ENCODE measurements at places on chromosomes 11 and 22.

DNA sequence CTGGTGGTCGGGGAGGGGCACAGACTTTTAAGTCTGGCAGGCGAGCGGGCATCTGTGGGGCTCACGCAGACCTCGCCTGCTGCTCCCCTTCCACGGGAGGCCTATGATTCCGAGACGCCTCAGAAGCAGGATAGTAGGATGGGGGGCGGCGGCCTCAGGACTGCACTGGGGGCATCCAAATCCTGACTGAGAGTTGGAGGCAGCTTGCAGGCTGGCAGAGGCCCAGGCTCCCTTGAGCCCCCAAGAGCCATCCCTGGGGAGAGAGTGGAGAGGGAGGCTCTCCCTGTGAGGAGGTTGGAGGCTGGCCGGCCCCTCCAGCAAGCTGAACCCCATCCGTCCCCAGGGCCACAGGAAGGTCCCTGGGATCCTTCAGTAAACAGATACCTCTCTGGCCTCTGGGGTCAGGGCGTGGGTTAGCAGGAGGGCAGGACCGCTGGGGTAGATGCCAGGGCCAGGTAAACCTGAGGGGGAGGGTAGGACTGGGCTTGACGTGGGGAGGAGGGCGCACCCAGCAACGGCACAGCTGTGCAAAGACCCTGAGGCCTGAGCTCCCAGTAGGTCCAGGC, 33.3 kb downstream of the SBF1 start:
- H3K27ac ChIP-seq: no peak overlapping the region
- H3K4me1 ChIP-seq: no peaks in the 10 kb centered on the region
- H3K4me3 ChIP-seq: no peak overlapping the region
- peaks cover 40% of the 10 kb centered on the region for H3K36me3 ChIP-seq
- peak; percentile 53 for DNase-seq

- no peaks in the 10 kb centered on the region for H3K27me3 ChIP-seq
- H3K27ac ChIP-seq: no peak overlapping the region
- H3K4me3 ChIP-seq: no peak overlapping the region
- no peak for DNase-seq
- H3K36me3 ChIP-seq: no peaks in the 10 kb centered on the region
Observed at GRCh38 chr11:122426073-122426472, 229.4 kb upstream of the UBASH3B start.

- H3K36me3 ChIP-seq: no peaks in the 10 kb centered on the region
- no peak within 1 kb of the TSS for H3K27ac ChIP-seq
Observed at GRCh38 chr11:67452141-67452952, at the start of gene GPR152. Gene GPR152 (minus strand): TSS chr11:67452729. CDS start chr11:67452724, 5 bp downstream.

- peak; percentile 96 for DNase-seq
- peaks cover 3% of the 10 kb centered on the region for H3K27me3 ChIP-seq
- peaks cover 10% of the 10 kb centered on the region for H3K4me1 ChIP-seq
- H3K4me3 ChIP-seq: peak overlapping the region; percentile 95
- peaks cover 37% of the 10 kb centered on the region for H3K36me3 ChIP-seq
- peak overlapping the region; percentile 97 for H3K27ac ChIP-seq
Observed at GRCh38 chr11:834371-835316, 1.9 kb downstream of the CD151 start.

DNA sequence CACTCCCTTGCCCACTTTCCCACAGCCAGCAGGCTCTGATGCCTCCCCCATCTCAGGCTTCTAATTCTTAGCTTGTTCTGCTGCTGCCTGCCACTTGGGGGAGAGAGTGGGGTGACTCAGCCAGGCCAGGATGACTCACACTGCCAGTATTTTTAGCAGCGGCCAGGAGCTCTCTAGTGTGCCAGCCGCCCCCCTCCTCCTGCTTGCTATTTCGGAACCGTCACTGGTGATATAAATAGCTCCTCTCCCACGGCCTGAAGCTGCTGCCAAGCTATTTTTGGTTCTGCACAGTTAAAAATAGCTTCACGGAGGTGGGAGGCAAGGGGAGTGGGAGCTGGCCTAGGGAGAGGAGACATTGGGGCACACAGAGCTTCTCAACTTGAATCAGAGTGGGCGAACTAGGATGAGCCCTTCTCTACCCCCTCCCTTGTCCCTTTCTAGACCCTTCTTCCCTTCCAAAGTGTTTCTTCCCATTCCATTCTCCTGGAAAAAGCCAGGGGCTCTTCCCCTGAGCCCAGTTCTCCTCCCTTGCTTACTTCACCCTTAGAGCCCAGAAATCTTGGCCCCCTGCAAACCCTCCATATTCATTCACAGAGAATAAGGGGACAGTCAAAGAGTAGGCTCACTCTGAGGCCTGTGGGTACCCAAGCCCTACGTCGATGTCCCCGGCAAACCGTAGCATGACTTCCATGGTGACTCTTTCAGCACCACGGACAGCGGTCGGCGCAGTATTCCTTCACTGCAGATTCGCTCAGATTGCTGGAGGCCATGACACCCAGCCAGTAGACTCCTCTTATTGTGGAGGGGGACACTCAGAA, 2.5 kb upstream of the NPAS4 start:
- no peaks in the 10 kb centered on the region for H3K4me1 ChIP-seq
- DNase-seq: no peak
- peaks cover 34% of the 10 kb centered on the region for H3K27me3 ChIP-seq
- no peak overlapping the region for H3K27ac ChIP-seq

GRCh38 chr11:71191201-71191600, 61.2 kb downstream of the SHANK2 start:
- no peaks in the 10 kb centered on the region for H3K27me3 ChIP-seq
- H3K4me3 ChIP-seq: no peak overlapping the region
- no peaks in the 10 kb centered on the region for H3K4me1 ChIP-seq
- peak; percentile 15 for DNase-seq

DNA sequence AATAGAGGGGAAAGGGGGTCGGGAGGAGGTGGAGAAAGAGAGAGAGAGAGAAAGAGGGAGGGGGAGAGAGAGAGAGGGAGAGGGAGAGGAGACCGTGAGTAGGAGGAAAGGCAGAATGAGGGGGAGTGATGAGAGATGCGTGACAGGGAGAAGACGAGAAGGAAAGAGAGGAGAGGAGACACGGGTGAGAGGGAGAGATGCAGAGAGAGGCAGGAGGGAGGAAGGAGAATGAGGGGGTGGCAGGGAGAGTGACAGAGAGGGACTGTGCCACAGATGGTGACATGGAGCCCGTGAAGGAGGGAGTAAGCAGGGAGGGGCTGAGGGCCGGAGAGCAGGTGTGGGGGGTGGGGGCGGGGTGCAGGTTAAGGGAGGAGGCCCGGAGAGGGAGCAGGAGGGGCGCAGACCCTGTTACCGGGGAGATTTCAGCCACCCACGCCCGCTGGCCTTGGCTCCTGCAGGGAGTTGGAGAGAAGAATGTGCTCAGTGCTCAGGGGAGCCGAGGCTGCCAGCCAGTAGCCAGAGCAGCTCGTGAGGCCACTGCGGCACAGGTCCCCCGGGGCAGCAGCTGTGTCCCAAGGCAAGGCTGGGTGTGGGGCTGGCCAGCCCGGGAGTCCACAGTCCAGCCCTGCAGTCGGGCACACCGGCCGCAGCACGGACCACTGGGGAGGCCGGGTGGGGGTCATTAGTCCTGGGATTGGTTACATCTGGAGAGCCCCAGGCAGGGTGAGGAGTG, at the start of gene SSTR3:
Gene SSTR3 (minus strand): TSS at position 304 of the 733 bp plus-strand sequence. CDS start 4,674 bp downstream, outside the sequence.
- H3K4me1 ChIP-seq: no peaks in the 10 kb centered on the region
- H3K27me3 ChIP-seq: no peaks in the 10 kb centered on the region
- peak; percentile 42 for DNase-seq

DNA sequence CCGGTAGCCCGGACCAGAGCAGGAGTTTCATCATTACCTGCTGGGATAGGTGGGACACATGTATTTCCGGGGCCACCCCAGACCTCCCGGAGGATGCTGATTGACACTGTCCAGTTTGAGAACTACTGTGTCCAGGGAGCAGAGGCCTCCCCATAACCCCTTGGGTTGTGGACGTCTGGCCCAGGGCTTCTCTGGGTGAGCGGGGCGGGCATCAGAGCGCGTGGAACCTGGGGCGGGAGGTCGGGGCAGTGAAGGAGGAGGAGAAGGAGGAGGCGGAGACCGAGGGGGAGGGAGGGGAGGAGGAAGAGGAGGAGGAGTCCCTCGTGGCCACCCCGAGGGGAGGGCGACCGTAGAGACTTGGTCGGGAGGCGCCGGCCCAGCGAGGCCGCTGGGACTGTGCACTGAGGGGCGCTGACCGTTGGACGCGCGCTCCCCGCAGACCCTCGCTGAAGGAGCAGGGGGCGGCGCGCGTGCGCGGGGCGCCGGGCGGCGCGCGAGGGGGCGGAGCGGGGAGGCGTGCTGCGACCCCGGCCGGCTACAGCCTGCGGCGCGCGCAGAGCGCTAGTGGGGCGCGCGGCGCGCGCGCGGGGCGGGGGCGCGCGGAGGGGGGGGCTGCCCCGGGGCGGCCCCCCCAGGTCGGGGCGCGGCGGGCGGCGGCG, at the start of gene GRK3:
Gene GRK3 (plus strand): TSS at position 356 of the 659 bp plus-strand sequence. CDS start 366 bp downstream, outside the sequence.
- no peaks in the 10 kb centered on the region for H3K27me3 ChIP-seq
- H3K4me1 ChIP-seq: peaks cover 11% of the 10 kb centered on the region
- no peaks in the 10 kb centered on the region for H3K36me3 ChIP-seq
- peak within 1 kb of the TSS; percentile 83 for H3K4me3 ChIP-seq
- DNase-seq: peak; percentile 73
- no peak within 1 kb of the TSS for H3K27ac ChIP-seq

GRCh38 chr11:69165775-69166174, 10.0 kb downstream of the SMIM38 start:
- peaks cover 6% of the 10 kb centered on the region for H3K4me1 ChIP-seq
- no peak for DNase-seq
